Germinal center (tissue), 1 donor: ENCODE measurements at places on chromosomes 7 and 10.

- no peak for DNase-seq
Observed at GRCh38 chr7:68485253-68485917, 1112.9 kb upstream of the AUTS2 start.

- no peak for DNase-seq
Observed at GRCh38 chr7:134558370-134558769, 9.5 kb downstream of the AKR1B15 start.

DNA sequence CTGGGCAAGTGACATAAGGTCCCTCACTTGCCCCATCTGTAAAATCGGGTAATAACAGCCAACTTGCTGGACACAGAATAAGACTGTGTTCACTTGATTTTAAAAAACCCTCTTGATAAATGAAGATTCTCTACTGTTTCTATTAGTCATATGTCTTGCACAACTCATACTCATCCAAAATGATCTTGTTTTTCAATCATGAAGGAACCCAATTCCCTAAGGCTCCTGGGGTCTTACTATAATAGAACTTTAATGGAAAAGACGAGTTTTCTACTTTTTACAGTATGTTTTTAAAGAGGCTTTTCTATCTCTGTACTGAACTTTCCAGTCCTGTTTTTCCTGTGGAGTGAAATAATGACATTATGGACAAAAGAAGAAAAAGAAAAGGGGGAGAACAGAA, 103.8 kb downstream of the ARID5B start:
- DNase-seq = no peak

DNA sequence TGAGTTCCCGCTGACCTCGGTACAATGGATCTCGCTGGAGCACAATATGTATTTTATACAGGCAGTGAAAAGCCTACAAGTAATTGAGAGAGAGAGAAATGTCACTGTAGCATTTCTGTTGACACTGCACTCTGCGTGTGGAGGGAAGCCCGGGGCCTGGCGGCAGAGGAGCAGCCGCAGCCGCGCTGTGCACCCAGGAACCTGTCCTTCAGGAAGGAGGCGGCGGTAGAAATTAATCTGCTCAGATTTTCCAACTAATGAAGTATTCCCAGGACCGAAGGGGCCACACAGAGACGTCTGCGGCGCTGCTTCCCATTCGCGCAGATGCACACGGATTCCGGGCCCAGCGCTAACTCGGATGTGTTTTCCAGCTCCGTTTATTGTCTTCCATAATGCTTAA, 170.1 kb downstream of the EBF3 start:
- no peak for DNase-seq
